DMS79 treated with DMSO at 0.1 percent for 48 hours (cell line): ENCODE measurements at places on chromosomes 16 and 17.

GRCh38 chr17:13222975-13223374, 205.1 kb upstream of the ELAC2 start:
- no peak for DNase-seq

- DNase-seq: no peak
These were observed 16.6 kb upstream of the ADORA2B start for GRCh38 chr17:15928286-15928785.

GRCh38 chr16:22815863-22816262, 1.9 kb downstream of the HS3ST2 start:
- DNase-seq: no peak

DNA sequence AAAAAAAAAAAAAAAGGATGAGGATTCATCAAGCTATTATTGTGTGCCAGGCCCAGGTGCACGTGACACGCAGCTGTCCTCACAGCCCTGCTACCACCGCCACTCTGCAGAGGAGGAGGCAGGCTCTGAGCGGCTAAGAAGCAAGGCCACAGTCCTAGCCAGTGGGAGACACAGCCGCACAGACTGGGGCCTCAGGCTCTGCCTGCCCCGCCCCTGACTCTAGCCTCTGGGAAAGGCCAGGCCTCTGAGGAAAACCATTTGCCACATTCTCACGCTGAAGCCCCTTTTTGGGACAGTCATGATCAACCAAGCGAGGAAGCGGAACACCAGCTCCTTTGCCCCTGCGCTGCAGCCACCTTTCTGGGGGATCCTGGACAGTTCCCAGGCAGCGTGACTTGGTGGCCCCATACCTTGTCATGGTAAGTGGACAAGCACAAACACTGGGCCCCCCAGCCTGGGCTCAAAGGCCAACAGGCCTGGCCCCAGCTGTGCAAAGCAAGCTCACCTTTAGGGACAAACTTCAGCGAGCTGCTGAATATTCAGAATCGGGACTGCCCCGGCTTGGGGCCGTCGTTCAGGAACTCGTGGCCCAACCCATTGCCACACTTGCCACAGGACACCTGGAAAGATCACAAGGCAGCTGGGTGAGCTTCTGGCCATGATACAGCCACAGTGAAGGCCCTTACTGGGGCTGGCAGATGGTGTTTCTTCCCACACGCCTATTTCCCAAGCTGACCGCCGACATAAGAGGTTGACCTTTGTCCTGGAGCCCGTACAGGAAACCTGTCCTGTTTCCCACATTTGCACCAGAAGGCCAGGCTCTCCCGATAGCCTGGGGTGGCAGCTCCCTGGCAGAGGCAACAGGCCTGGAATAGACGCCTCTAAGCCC, 2.5 kb downstream of the MSRB1 start:
- DNase-seq: no peak

GRCh38 chr17:55870044-55870443, 119.2 kb downstream of the PCTP start:
- no peak for DNase-seq
